ENCODE measurements at places on chromosomes 7 and 10. TPM values are rescaled to one million over a fixed set of nuclear protein-coding genes. Genes with fewer than 3 reads are reported as not detected.

DNA sequence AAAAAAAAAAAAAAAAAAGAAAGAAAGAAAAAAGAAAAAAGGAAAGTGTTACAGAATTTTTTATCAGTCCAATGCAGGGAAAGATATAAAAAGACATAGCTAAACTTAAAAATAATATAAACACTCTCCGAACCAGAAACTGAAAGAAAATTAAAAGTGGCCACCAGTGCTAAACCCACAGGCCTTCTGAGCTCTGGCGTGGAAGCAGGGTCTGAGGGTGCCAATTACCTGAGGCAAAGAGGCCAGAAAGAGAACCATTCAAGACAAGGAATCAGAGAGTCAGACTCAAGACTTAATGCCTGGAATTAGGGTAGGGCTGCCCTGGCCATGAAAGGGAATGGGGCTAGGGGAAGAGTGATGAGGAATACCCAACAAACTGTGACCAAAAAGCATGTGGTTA is 36.9 kb upstream of the STARD3NL start:
- DNase-seq: no peak

Gene TMEM236
- 0.27 TPM for polyA plus RNA-seq

Gene PDE6C
- polyA plus RNA-seq: not detected

DNA sequence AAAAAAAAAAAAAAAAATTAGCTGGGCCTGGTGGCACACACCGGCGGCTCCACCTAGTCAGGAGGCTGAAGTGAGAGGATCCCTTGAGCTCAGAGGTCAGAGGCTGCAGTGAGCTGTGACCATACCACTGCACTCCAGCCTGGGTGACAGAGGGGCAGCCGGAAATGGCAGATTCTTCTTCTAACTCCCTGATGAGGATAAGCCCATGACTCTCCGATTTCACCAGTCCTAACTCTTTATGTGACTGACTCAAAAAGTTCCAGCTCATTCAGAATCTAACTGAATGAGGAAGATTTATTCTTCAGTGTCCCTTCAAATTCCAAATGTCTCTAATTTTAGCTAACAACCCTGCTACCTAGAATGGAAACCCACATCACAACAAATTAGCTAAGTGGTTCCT is 4.2 kb downstream of the C10orf67 start:
- DNase-seq: no peak

- peak; percentile 57 for DNase-seq
Measured at GRCh38 chr7:151126491-151127137, 40.3 kb downstream of the AGAP3 start.

DNA sequence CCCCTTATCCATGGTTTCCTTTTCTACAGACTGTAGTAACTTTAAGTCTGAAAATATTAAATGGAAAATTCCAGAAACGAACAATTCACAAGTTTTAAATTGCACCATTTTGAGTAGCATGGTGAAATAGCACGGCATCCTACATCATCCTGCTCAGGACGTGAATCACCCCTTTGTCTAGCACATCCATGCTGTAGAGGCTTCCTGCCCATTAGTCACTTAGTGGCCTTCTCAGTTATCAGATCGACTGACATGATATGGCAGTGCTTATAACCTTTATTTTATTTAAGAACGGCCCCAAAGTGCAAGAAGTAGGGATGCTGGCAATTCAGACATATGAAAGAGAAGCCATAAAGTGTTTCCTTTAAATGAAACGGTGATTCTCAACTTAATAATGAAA is 82.7 kb downstream of the CPXM2 start:
- DNase-seq: no peak

- DNase-seq: no peak
Measured at GRCh38 chr7:65444899-65445823, 71.5 kb downstream of the ZNF92 start.

Gene TMEM229A
- polyA plus RNA-seq: 0.50 TPM

Gene TTYH3
- 8.1 TPM for polyA plus RNA-seq

Gene SCIN
- 0.20 TPM for polyA plus RNA-seq

DNA sequence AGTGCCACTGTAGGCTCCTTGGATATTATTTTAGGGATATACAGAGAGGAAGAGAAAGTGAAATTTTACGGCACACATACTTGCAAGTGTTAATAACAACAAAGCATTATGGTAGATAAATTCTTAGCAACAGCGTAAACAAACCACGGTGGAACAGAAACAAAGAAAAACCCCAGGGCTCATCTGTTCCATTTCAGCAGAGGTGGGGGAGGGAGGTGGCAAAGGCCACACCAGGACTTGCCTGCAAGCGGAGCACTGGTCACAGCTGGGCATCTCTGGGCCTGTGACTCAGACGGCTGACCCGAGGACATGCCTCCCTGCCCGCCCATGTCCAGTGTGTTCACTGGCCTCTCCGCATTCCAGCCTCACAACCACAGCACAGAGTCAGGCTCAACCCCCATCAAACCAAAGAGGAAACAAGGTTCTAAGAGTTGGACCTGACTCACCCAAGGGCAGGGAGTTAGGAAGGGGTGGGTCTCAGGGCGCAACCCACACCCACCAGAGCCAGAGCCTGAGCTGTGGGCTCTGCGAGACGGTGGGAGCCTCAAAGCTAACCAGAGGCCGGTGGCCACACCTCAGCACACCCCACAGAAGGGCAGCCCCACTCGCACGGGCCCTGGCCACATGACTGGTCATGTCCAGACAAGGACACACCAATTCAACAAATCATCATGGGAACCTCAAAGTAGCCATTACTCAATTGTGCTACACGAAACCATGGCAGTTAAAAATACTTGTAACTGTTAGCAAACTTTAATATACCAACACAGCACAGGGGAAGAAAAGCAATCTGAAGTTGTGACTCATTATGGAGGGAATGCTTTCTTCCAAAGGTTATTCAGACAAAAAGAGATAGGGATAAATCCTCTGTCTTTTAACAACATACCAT is 10.7 kb downstream of the ESYT2 start:
- peak; percentile 94 for DNase-seq

Gene CHAT
- not detected for polyA plus RNA-seq

Gene PDZD7
- 0.41 TPM for polyA plus RNA-seq

DNA sequence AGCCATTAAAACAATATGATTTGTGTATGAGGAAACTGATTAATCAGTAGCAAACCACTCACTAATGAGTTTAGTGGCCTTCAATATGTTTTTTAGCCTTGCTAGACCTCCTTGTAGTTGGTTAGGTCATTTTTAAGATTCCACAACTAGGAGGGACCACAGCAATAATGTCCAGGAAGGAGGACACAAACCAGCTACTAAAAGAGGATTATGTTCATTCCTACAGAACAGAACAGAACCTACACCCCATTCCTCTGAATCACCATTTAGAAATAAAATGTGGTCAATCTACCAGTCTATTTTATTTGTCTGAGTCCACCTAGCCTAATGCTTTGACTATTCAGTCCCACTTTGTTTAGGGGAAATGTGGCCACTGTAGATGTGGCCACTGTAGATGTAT is 226.3 kb downstream of the GLI3 start:
- no peak for DNase-seq

- DNase-seq: no peak
Measured at GRCh38 chr10:64112701-64113355, 591.6 kb downstream of the REEP3 start.

DNA sequence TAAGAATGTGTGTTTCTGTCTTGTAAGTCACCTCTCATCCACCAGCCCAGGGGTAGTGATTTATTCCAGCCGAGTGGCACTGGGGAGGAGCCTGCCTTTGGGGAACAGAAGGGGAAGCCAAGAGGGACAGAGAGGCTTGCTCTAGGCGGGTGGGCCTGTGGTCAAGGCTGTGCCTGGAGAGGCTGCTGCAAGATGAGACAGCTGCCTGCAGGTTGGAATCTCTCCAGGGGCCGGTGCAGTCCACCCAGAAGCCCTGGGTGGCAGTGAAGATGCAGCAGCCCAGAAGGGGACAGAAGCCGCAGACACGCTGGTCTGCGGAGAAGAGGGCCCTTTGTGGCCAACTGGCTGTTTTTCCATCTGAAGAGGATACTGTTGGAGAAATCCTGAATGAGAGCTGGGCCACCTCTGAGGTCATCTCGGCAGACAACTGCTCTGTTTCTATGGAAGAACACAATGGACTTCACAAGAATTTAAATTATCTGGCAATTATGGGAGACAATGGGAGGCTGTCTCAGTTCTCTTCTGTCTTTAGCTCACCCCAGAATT is 175.7 kb downstream of the GFRA1 start:
- no peak for DNase-seq

- DNase-seq: no peak
Measured at GRCh38 chr7:83466956-83467355, 182.0 kb downstream of the SEMA3E start.

DNA sequence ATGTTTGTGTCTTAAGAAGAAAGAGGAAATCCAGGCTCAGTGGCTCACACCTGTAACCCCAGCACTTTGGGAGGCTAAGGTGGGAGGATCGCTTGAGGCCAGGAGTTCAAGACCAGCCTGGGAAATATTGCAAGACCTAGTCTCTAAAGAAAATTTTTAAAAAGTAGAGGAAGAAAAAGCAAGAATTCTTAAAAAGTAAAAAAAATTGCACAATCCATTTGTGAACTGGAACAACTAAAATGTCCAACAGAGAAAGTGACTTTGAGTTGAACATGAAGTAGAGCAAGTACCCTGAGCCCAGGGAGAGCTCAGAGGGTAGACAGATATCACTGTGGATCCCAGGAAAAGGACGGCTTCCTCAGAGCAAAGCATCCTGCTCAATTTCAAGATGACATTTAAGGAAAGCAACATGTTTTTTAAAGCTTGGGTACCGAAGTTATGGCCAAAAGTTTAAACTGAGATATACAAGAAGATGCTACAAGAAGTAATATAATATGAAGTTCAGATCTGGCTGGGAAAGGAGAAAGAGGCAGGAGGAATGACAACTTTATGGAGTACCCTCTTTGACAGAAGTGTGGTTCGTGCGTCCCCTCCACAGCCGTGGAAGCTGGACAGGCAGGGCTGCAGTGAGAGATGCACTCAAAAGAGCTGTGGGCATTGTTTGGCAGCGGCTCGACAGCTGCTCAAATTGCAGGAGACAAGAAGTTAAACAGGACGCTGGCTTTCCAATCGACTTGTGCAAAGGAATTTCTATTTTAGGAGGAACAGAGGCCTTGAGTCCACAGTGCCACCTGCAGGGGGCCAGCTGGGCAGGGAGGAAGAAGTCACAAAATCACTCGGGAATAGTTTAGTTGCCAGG is 201.3 kb downstream of the JCAD start:
- DNase-seq: peak; percentile 88

DNA sequence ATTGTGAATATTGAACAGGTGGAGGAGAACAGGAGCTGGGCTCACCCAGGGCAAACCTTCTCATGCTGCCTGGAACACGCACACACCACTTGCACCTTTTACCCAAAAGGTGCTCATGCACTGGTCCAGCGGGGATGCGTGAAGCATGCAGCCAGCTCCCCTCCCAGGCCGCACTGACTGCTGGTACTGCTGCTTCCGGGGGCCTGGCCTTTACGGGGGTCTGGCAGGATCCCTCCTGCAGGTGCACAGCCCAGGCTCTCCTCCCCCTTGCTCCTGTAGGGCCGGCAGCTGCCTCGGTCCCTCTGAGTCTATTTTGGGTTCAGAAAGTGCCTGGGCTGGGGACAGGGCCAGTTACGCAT is 221.7 kb downstream of the DNAJB6 start:
- DNase-seq: no peak

Gene C10orf105
- polyA plus RNA-seq: 0.09 TPM

GRCh38 chr10:124952123-124952522 is 10.2 kb downstream of the ZRANB1 start:
- no peak for DNase-seq

Gene C7orf25
- 6.1 TPM for polyA plus RNA-seq

DNA sequence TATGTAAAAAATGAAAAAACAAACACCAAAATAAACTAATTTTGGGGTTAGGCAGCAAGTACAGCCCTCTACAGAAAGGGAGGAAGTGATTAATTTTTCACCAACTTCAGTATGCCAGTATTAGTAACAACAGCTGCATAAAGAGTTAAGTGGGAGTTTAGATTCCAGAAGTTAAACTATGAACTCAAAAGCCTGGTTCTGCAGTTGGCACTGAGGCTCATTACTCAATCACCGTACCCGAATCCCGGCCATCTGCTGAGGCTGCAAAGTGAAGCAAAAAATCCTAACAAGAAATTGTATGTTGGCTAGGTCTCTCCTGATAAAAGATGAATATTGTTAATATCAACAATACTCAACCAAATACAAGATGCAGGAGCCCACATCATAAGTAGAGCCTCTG is 4.0 kb downstream of the NUDT5 start:
- no peak for DNase-seq

- peak; percentile 47 for DNase-seq
Measured at GRCh38 chr7:134890246-134891240, 95.8 kb upstream of the AGBL3 start.

DNA sequence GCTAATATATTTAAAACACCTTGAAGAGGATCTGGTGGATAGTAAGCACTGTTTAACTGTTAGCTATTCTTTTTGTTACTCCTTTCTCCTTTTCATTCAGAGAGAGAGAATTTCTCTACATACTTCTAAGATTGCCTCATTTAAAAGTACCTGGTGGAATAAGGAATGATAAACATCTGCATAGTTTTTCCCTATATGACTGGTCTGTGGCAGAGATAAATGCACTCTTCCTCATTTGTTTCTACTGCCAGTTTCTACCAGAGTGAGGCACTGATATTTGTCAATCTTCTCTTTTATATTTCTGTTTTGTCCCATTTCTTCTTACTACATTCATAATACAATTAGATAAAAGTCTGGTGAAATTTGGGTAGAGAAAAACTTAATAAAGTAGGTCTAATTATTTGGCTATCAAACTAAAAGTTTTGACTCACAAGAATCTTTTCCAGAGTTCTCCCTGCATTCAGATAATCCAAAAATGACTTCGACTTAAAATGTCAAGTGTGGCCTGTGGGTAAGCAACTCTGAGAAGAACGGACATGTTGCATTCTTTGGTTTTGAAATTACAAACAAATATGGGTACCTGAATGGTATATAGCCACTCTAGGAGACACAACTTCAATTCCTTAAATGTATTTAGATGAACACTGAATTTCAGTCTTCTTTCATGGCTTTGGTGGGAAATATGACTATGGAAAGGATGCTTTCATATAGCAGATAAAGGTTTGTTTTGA is 38.8 kb downstream of the RNLS start:
- no peak for DNase-seq

Gene INA
- 0.16 TPM for polyA plus RNA-seq

- no peak for DNase-seq
Measured at GRCh38 chr7:38673795-38674194, 42.6 kb upstream of the AMPH start.

DNA sequence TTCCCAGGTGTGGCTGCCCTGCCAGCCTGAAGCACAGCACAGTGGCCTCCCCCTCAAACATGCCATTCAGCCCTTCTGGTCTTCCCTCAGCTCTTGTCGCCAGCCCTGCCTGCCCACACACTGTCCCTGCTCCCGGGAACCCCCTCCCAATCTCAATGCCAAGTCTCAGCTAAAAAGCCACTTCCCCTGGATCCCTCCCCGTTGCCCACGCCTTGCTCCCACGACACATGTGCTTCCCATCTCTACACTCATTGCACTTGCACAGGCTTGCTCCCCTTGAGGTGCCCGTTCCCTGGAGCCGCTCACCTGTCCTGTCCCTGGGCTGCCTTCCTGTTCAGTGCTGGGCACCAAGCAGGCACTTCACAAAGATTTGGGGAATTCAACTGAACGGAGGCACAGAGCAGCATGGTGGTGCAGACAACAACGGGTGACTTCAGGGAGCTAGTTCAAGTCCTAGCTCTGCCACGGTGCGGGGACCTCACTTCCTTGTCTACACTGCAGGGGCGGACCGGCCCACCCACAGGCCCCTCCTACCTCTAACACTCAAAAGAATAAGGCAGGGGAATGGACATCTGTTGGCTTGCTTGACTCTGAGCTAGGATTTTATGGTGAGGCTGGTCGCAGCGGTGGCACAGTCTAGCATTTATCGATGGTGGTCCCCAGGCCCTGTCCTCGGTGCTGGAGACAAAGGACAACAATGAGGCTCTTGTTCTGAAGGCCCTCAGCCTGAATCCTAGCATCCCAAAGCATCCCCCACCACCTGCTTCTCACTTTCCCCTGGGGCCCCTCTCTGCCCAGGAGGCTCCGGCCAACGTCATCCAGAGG is 18.4 kb downstream of the RGS10 start:
- DNase-seq: no peak
